ENCODE measurements at places on chromosomes 12 and 14.

DNA sequence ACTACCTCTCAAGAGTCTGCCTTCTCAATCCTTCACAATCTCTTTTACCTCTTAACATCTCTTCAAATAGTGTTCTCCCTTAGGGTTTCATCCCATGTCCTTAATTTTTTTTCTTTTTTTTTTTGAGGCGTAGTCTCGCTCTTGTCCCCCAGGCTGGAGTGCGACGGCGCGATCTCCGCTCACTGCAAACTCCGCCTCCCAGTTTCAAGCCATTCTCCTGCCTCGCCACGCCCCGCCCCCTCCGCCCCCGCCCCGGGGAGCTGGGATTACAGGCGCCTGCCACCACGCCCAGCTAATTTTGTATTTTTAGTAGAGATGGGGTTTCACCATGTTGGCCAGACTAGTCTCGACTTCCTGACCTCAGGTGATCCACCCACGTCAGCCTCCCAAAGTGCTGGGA is 7.0 kb upstream of the BCAT1 start:
- DNase-seq = no peak

- no peak for DNase-seq
Observed at GRCh38 chr12:65608319-65608916, 215.9 kb upstream of the HMGA2 start.

DNA sequence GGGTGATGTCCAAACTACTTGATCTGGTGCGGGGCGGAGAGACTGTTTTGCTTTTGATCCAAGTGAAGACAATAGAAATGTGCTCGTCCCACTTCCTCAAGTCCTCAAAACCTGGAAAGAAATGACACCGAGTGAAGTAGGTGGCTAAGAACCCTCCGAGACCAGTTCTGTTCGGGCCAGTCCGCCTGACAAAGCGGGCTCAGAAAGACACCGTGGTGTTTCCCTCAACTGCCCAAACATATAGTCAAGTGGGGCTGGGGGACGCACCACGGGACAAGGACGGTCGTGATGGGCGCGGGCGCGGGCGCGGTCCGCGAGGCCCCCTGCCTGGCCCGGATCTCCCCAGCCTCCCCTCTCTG is 1.6 kb downstream of the PHLDA1 start:
- peak; percentile 71 for DNase-seq

GRCh38 chr12:106170285-106170684 is 31.5 kb upstream of the NUAK1 start:
- no peak for DNase-seq

DNA sequence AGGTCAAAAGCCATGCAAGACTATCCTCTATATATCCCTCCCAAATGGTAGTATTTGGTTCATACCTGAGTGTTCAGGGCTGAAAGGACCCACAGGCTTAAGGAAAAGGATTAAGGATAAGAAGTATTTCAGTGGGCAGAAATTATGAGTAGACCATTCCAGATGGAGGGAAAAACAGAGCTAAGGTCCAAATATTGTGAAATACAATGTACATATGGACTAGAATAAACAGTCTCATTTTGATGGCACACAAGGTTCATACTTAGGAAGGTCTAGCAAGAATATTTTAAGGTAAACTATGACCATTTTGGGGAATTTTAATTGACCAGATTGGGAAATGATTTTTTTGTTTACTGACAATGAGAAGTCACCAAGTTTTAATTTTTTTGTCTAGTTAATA is 124.6 kb downstream of the PRKD1 start:
- DNase-seq = no peak

DNA sequence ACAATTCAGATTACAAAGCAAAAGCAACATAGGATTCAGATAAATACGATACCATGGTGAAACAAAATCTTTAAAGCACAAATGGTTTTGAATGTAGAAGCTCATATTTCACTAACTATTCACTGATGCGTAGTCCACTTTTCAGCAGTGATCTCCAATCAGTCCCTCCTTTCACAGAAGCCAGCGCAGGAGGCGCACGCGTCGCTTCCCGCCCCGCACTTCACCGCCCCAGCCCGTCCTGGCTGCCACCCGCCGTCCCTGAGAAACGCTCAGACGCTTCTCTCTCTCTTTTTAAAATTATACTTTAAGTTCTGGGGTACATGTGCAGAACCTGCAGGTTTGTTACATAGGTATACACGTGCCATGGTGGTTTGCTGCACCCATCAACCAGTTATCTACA is 19.8 kb upstream of the CHFR start:
- DNase-seq = no peak

- DNase-seq = no peak
Observed at GRCh38 chr12:2974560-2974971, 15.4 kb downstream of the TEAD4 start.

DNA sequence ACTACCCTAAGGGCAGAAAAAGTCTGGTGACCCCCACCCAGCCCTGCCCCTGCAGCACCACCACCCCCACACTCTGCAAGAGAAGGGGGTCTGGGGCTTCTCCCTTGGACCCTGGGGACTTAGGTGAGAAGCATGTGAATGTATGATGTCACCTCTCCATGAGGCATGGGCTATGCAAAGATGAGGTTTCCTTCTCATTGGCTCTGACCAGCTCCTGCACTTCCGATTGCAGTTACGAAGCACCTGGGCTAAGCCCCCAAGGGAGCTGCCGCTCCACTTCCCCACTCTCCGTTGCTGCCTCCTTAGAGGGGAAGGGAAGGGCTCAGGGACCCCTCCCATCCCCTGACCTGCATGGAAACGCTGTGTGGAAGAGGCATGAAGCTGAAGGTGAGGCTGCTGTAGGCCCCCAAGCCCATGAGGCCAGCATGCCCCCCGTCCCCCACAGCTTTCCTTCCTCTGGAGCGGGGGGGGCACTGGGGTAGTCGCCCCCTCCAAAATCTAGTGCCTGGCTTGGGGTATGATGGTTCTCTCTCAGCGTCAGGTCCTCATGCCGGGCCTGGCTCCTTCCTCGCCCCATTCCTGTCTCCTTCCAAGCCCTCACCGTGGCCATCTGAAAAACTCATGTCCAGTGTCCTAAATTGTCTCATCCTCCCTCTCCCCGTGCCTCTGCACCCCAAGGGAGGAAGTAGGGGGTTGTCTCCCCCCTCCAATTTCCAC is 5.5 kb upstream of the DDX23 start:
- no peak for DNase-seq

DNA sequence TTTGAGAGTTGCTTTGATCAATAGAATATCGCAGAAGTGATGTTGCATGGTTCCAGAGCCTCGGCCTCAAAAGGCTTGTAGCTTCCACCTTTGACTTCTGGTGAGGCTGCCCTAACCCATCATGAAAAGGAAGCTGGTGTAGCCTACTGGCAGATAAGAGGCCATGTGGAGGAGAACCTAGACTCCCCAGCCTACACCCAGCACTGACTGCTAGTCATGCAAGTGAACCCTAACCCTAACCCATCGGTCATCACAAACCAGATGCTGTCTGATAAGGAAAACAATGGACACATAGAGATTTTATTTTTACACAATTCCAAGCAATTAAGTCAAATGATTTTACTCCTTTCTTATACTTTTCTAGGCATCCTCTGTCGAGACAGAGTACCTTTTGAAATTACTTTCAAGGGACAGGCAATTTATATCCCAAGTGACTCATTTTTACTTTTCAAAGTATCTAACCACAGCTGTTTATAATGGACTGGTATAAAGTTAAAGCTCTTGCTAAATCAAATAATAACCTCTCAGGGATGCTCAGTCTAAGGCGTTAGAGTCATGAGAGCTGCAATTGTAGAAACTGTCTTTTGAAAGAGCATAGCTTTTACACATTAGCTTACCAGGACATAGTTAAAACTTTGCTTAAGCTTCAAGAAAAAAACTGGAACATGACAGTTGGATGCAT is 17.6 kb downstream of the PTPRB start:
- no peak for DNase-seq

- DNase-seq = no peak
Observed at GRCh38 chr12:40225984-40226602, 1.3 kb downstream of the LRRK2 start.

DNA sequence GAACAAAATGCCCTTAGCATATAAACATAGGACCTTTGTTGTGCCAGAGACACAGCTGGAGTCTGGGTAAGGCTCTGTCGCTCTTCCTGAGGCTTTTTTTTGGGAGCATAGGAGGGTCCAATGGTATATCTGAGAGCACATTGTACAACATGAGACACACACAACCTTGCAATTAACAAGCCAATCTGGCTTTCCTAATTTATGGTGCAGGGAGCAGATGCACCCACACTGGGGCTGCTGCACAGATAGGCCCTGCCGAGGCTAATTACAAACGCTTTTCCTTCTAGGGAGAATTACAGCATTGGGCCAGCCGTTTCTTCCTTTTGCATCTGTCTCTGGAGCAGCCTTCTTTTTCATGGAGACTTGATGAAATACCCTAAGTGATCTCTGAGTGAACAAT is 75.0 kb upstream of the OVCH1 start:
- no peak for DNase-seq

GRCh38 chr14:29749829-29750228 is 177.8 kb downstream of the PRKD1 start:
- no peak for DNase-seq

GRCh38 chr12:47820631-47821345 is 1.1 kb upstream of the HDAC7 start:
- no peak for DNase-seq

GRCh38 chr12:65567820-65568219 is 256.5 kb upstream of the HMGA2 start:
- no peak for DNase-seq

GRCh38 chr12:18752280-18752920 is 14.5 kb downstream of the CAPZA3 start:
- DNase-seq = no peak

DNA sequence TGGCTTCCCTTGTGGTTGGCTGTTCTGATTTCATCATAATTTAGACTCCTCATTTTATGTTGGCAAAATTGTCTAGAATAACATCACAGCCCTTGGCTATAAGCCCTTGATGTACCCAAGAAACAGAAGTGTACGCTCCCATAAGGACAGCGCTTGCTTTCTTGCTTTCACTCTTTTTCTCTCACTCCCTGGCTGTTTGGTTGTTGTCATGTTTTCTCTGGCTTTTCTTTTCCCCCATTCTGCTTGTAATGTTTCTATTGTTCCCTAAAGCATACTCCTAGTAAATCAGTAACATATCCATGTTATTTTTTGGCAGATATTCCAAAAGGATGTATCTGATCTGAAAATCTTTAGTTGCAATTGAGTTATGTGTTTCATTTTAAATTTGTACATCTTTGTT is 530.5 kb downstream of the NOVA1 start:
- no peak for DNase-seq

GRCh38 chr12:57666897-57667296 is 27.0 kb upstream of the OS9 start:
- DNase-seq = no peak

DNA sequence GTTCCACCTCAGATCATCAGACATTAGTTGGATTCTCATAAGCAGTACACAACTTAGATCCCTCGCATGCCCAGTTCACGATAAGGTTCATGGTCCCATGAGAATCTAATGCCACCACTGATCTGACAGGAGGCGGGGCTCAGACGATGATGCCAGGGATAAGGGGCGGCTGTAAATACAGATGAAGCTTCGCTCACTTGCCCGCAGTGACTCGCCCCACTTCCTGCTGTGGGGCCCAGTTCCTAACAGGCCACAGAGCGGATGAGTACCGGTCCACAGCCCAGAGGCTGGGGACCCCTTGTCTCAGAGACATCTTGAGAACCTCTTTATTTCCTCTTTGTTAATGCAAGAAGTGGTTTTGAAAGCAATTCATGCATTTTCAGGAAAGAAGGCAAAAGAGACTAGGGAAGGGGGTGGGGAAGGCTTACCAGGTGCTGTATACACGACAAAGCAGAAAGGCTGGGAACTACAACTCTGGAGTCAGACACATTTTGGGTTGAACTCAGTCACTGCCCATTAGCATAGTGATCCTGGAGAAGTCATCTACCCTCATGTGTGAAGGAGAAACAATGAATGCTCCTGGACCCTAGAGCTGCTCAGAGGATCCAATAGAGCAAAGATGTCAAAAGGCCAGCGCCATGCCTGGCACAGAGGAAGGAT is 68.7 kb downstream of the EID3 start:
- DNase-seq = no peak

DNA sequence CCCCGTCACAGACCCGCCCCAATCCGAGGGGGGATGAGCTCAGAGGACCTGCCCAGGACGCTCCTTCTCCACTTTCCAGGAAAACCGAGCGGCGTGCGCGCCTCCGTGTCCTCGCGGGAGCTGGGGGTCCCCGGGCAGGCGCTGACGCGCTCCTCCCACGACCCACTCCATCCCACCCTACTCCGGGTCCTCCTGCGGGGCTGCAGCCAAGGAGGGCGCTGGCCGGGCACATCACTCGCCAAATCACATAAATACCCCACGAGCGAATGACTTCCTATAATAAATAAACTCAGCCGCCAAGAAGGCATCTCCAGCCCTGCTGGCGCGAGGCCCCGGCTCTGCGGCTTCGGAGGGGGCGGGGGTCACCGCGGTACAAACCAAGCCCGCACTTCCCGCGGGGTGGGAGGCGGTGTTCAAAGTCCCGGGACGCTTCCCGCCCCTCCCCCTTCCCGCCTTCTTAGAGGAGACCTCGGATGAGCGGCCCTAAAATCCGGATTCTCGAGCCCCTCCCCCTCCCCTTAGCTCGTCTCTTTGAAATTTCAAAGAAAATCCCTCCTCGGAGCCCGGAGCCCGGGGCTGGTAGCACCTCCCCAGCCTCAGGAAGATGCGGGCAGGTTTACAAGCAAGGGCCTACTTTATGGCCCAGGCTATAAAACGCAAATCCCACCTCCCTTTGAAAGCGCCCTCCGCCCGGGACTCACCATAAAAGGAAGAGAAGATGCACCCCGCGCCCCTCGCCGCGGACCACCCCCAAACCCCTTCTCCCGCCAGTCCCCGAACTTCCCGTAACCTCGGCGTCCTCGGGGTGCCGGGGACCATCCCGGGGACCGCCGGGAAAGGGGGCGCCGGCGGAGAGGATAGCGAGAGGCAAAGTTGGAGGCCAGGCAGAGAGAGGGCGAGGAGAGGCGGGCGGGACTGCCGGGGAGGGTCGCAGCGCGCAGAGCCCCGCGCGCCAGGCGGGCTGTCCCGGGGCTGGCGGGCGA is 712 bp upstream of the FZD10 start:
- no peak for DNase-seq

DNA sequence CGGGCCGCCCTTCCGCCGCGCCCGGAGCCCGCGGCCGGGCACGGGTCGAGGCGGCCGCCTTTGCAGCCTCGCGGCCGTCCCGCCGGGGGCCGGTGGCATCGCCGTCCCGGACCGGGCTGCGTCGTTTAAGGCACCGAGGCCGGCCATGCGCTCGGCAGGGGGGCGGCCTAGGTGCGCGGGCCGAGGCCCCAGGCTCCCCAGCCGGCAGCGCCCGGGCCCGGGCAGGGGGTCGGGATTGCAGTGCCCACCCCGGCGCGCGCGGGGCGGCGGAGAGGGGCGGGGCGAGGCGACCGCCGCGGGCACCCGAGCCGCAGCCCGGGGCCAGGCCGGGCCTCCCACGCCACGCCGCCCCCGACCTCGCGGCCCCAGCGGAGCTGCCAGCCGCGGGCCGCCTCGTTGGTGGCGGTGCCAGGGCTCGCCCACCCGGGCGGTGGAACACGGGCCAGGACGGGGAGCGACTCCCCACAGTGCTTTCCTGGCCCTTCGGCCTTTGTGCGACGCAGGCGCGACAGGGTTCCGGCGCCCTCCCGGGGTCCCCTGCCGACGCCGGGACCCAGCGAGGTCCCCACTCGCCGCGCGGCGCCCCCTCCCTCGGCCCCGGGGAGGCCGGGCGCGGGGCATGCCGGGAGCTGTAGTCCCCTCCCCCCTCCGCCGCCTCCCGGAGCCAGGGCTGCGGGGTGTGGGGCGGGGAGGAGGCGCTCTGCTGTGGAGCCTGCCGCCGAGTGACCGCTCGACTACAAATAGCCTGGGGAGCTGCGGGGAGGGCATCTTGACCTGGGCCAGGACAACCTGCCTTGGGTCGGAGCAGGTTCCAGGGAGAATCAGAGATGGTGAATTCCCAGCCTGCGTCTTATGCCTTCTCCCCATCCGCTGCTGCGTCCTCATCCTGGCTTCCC is 769 bp downstream of the FKBP4 start:
- DNase-seq = peak; percentile 93

Measured in activated effector memory CD4-positive, alpha-beta T cell treated with anti-CD3 and anti-CD28 coated beads, Interleukin-2, amount 50 U/mL, for 16 hours (primary cell).